Activated CD8-positive, alpha-beta T cell treated with anti-CD3 and anti-CD28 coated beads for 36 hours (primary cell): ENCODE measurements at places on chromosomes 3 and 15.
A peak's percentile ranks its signal among the peaks of the same experiment; 100 is the strongest.

GRCh38 chr3:178476886-178477285 lies 59.4 kb upstream of the KCNMB2 start:
- H3K27ac ChIP-seq, result no peak overlapping the region
- no peaks in the 10 kb centered on the region for H3K36me3 ChIP-seq
- H3K27me3 ChIP-seq, result peaks cover 2% of the 10 kb centered on the region
- H3K4me3 ChIP-seq, result no peak overlapping the region
- H3K4me1 ChIP-seq, result no peaks in the 10 kb centered on the region

DNA sequence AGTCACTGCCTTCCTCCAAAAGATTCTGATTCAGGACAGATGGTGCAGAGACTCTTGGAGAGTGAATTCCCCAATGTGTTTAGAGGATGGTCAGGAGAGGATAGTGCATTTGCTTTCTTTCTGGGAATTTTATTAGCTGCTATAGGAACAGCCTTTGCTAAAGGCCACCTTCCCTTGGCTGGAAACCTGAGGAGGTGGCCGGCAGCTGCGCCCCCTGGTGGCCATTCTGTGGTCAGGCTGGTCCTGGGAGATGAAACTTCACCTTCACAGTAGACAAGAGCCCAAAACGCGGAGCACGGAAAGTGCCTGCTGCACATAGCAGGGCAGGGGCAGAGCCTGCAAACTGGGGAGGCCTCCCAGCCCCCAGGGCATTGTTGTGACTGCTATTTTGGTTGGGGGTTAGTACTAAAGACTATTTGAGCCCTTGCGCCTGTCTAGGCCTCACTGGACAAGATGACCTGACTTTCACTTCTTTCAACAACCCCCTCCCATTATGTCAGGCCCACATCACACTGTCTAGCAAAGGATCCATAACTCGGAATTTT lies 34.3 kb downstream of the SEC22C start:
- H3K27ac ChIP-seq, result no peak overlapping the region
- peaks cover 3% of the 10 kb centered on the region for H3K4me1 ChIP-seq
- peak; percentile 72 for DNase-seq
- H3K27me3 ChIP-seq, result no peaks in the 10 kb centered on the region
- peaks cover 5% of the 10 kb centered on the region for H3K36me3 ChIP-seq

- DNase-seq, result no peak
- H3K36me3 ChIP-seq, result peaks cover 2% of the 10 kb centered on the region
- no peaks in the 10 kb centered on the region for H3K27me3 ChIP-seq
- H3K4me1 ChIP-seq, result no peaks in the 10 kb centered on the region
- no peak overlapping the region for H3K27ac ChIP-seq
Measured at GRCh38 chr3:3907023-3907422, 107.8 kb downstream of the LRRN1 start.

GRCh38 chr3:25355998-25356397 lies 72.1 kb upstream of the RARB start:
- H3K27ac ChIP-seq, result no peak overlapping the region
- no peaks in the 10 kb centered on the region for H3K36me3 ChIP-seq
- H3K27me3 ChIP-seq, result no peaks in the 10 kb centered on the region
- H3K4me3 ChIP-seq, result no peak overlapping the region

GRCh38 chr15:51065781-51066180 lies 28.9 kb downstream of the TNFAIP8L3 start:
- no peak for DNase-seq
- no peak overlapping the region for H3K27ac ChIP-seq
- no peak overlapping the region for H3K4me3 ChIP-seq
- H3K27me3 ChIP-seq, result peaks cover 16% of the 10 kb centered on the region
- no peaks in the 10 kb centered on the region for H3K4me1 ChIP-seq

- DNase-seq, result no peak
- H3K27ac ChIP-seq, result no peak overlapping the region
- no peak overlapping the region for H3K4me3 ChIP-seq
- no peaks in the 10 kb centered on the region for H3K27me3 ChIP-seq
Measured at GRCh38 chr3:20396335-20396734, 210.3 kb upstream of the SGO1 start.
